ENCODE measurements at places on chromosomes 7 and 10.

DNA sequence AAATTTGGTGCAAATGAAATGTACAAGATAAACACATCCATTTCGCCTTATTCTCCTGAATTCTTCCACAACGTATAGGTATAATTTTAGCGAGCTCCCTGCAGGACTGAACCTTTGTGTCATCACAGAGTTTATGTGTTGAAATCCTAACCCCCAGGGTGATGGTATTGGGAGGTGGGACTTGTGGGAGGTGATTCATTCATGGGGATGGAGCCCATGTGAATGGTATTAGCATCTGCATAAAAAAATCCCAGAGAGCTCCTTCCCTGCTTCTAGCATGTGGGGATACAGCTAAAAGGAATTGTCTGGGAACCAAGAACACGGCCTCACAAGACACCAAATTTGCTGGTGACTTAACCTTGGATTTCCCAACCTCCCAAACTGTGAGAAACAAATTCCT, 741.4 kb upstream of the VSTM2A start:
- peak; percentile 70 for DNase-seq

GRCh38 chr7:47428768-47429472, 153.0 kb downstream of the TNS3 start:
- no peak for DNase-seq

DNA sequence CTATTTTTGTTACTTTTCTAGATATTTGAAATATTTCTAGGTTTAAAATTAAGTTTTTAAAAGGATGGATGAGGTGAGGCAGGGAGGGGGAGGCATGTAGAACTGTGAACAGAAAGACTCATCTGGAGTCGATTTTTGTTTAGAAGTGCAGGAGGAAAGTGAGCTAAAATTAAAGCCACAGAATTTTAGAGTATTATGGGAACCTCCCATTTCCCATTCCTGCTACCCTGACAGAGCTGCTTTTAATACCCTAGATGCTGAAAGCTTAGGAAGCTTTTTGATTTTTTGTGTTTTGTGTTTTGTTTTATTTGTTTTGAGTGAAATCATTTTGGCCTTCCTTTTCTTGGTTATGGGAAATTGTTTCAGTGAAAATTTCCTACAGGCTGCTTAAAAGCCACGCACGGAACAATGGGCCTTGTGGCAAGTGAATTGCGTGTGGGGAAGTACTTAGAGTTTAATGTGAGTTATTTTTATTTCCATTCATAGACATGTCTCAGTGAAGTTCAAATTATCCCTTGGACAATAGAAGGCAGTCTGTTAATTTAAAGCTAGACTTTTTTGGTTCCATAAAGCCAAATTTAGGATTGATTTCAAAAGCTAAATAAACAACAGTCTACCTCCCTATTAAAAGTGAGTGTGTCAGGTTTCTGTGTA, 102.0 kb upstream of the HDAC9 start:
- peak; percentile 50 for DNase-seq

- peak; percentile 21 for DNase-seq
Measured at GRCh38 chr10:86758189-86759072, 2.0 kb downstream of the BMPR1A start.

DNA sequence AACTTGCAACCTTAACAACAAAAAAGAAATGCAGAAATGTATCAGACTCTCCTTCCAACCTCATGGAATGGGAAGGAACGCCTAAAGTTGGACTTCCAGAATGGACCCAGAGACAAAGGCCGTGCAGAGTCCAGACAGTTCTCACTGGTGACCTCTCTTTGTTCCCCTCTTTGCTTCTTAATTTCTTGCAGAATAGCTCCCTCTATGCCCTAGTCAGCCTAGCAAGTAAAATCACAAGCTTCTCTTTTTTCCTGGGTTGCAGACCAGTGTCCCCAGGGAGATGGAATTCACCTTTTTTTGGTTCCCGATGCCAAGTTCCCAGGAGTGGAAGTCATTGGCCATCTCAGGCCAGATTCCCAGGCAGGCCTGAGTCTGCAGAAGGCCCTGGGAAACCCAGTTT, 278.0 kb downstream of the CCSER2 start:
- no peak for DNase-seq

DNA sequence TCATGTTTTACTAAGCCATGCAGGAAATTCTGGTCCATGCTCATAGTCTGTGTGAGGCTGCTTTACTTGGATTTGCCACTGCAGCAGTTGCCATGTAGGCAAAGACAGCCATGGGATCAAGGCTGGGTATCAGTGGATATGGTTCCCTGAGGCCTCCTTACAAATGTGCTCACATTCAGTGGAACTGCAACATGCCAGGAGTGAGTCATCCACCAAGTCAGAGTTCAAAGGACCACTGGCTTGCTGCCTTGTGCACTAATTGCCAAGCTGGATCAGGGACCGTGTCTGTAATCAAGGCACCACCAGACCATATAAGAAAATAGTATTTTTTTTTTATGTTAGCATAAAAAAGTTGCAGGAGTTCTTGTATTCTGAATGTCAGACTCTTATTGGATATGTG, 101.0 kb downstream of the CDCA7L start:
- peak; percentile 48 for DNase-seq

- no peak for DNase-seq
Measured at GRCh38 chr10:52276986-52277385, 37.1 kb upstream of the DKK1 start.

- no peak for DNase-seq
Measured at GRCh38 chr7:134910968-134911367, 75.3 kb upstream of the AGBL3 start.

- DNase-seq: no peak
Measured at GRCh38 chr7:44700322-44700721, 48.3 kb upstream of the ZMIZ2 start.

DNA sequence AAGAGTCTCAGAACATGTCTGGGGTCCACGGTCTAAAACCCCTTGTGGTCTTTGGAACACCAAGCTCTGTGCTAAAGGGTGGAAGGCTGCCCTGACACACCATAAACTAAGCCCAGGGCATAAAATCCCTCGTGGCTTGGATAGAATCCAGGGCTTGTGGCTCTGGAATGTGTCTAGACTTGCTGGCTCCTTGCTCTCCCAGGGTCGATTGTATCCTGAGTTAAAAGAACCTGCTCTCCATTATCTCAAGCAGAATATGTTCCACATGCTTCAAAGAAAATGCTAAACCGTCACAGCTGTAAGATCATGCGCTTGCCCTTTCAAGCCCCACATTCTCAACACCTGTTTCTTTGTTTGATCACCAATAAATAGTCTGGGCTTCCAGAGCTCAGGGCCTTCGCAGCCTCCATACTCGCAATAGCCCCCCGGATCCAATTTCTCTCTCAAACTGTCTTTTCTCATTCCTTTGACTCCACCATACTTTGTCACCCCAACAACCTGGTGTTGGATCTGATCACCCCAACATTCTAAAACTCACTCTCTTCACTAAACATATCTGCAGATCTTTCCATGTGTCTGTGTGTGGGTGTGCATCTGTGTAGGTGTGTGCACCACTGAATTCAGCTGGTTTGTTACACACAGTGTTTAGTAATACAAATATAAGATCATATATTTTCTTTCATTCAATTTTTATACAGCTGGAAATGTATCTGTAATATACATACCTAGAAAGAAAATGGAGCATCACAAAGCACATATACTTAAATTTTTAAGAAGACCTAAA, 238.5 kb downstream of the ZMYND11 start:
- DNase-seq: peak; percentile 70

DNA sequence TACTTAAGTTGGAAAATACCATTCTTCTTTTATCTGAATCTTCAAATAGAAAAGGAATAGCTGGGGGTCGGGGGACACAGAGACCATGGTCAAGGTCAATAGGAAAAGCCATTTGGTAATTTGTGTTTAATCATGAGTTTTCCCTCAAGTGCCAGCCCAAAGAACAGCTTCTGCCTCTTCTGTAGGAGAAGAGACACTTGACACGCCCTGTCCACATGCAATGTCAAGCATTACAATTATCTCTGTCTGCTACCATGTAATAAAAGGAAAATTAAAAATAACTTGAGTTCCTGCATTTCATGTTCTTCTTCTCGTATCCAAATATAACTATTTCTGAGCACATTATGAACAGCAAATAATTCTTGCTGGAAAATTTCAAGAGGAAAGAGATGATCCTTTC, 241.7 kb downstream of the IPMK start:
- no peak for DNase-seq

DNA sequence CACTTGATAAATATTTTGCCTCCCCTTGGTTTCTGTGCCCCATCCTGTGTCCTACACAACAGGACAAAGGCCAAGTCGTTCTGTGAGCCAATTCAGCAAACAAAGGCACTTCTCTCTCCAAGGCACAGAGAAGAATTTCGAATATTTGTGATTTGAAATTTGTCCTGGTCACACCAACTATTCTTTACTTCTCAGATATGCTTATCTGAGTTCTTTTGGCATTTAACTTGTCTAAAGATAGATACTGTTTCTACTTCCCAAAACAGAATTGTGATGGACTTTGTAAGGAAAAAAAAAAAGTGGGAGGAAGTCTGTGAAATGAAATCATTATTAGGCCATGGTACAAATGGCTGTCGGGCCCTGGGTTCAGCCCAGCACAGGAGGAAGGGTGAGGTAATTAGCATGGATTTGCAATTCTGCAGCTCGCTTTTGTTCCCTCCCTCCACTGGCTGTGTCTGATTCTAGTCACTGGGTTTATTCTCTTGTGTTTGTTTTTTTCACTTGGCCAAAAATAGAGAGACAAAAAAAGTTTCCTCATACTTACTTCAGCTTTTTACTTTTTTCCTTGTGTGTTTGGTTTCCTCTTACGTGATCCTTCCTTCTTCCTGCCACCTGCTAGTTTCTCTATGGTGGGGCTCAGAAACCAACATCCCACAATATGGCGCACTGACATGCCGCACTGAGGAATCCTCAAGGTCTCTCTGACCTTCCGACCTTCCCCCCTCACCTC, 108.2 kb upstream of the MKLN1 start:
- DNase-seq: no peak

DNA sequence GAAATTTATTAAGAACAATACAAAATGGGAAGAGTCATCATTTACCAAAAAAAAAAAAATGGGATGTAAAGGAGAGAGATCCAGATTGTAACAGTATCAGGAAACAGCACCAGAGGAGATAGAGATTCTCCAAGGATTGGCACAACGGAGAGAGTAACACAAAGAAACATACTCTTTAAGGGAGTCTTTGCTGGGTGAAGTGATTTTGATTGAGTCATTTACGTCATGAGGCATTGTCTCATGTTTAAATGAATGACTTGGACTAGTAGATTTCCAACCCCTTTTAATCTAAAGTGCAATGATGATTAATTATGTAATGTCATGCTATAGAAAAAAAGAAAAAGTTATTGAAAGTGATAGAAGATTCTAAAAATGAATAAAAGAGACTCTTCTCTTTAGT, 68.8 kb downstream of the ITGB8 start:
- peak; percentile 48 for DNase-seq

DNA sequence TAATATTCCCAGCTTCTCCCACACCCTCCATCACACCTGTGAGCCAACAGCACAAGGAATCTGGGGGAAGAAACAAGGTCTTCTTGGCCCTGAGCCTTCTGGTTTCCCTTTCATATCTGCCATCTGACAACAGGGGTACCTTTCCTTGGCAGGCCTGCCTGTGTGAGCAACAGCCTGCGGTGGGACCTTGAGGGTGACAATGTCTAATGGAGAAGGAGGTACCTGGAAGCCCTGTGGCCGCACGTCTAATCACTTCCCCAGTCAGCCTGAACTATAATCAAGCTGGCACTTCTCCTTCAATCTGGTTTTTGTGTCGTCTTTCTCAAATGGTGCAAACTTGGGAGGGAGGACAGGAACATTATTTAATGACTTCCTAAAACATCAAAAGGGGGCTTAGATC, 41.2 kb downstream of the NRCAM start:
- no peak for DNase-seq

- DNase-seq: no peak
Measured at GRCh38 chr10:52774600-52775106, 2.1 kb upstream of the MBL2 start.

GRCh38 chr7:82443547-82444219, at the start of gene CACNA2D1:
TSS of gene CACNA2D1 (minus strand) at chr7:82443777.
- peak; percentile 76 for DNase-seq

GRCh38 chr7:146768957-146769356, 652.4 kb downstream of the CNTNAP2 start:
- no peak for DNase-seq

GRCh38 chr7:83475420-83475819, 173.5 kb downstream of the SEMA3E start:
- DNase-seq: no peak

DNA sequence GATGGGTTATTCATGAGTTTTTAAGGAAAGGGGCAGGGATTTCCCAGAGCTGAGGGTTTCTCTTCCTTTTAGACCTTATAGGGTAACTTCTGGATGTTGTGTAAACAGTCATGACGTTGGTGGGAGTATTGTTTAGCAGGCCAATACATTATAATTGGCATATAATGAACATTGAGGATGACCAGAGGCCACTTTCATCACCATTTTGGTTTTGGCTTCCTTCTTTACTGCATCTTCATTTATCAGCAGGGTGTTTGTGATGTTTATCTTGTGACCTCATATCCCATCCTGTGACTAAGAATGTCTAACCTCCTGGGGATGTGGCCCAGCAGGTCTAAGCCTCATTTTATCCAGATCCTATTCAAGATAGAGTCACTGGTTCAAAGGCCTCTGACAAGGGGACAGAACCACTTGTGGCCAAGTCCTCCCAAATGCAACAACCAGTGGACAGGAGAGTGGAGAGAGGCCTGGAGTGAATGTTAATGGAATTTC, 77.3 kb upstream of the RPA3 start:
- peak; percentile 80 for DNase-seq

DNA sequence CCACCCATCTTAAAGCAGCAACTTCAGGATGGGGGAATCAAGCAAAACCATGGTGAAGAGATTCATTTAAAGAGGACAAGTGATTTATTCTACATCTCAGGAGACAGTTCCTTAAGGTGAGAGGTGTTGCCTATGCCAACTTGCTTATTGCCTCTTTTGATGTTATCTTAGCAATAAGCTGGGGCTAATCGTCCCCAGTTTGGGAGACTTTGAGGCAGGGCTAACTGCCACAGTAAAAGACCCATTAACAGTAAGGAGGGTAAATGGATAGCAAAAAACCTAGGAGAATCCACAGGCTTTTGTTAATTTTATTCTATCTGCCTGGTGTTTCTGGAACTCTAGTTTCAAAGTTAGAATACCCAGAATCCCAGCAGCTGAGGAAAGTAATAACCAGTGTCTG, 22.1 kb upstream of the HERPUD2 start:
- DNase-seq: no peak

DNA sequence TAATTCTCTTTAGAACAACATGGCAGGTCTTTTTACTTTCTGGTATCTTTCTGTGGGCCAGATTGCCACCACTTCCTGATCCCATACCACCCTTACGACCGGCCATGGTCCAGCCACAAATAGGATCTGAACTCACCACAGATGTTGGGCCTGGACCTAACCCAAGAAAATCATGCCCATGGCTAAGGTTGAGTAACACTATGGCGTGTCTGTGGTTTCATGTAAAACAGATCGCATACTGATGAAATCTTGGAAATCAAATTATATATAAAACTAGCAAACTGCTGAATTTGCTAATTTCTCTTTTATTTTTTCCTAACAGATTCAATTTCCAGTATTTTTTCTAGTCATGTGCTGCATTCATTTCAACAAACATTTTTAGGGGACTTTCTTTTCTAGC, 77.2 kb downstream of the CH25H start:
- peak; percentile 96 for DNase-seq

- peak; percentile 98 for DNase-seq
Measured at GRCh38 chr10:30151581-30152389, 92.4 kb upstream of the JCAD start.
